ENCODE measurements at places on chromosomes 6 and 20. TPM values are rescaled to one million over a fixed set of nuclear protein-coding genes. Genes with fewer than 3 reads are reported as not detected.

DNA sequence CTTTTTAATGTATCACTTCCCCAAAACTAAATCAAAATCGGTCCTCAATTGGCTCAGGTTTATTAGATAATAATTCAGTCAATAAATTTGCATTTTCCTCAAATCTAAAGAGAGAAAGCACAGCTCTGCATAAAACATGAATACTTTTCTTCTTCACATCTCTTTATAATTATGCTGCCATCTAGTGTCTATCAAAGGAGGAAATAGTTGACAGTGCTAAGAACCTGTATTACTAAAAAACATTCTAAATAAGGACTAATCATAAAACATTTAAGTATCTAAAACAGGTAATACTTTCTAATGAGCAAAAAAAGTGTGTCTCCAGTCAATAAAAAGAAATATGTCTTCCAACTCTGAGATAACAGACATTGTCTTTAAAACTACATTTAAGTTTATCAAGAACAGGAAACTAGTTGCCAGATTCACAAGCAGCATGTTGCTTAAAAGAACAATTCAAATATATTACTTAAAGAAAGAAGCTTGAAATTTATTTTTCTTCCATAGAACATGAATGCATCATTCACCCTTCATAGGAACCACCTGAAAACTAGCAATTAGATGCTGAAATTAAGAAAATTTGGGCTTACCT lies 56.5 kb upstream of the DST start:
- no peaks in the 10 kb centered on the region for H3K36me3 ChIP-seq
- H3K4me1 ChIP-seq: no peaks in the 10 kb centered on the region
- no peak overlapping the region for H3K4me3 ChIP-seq
- no peaks in the 10 kb centered on the region for H3K27me3 ChIP-seq
- H3K27ac ChIP-seq: no peak overlapping the region

GRCh38 chr20:60812561-60812960 lies 439.5 kb upstream of the CDH4 start:
- no peak overlapping the region for H3K27ac ChIP-seq
- DNase-seq: no peak
- H3K4me3 ChIP-seq: no peak overlapping the region
- no peaks in the 10 kb centered on the region for H3K4me1 ChIP-seq
- no peaks in the 10 kb centered on the region for H3K36me3 ChIP-seq

GRCh38 chr6:127946388-127946787 lies 45.5 kb upstream of the THEMIS start:
- H3K36me3 ChIP-seq: no peaks in the 10 kb centered on the region
- H3K27ac ChIP-seq: no peak overlapping the region
- no peak overlapping the region for H3K4me3 ChIP-seq

GRCh38 chr6:35781290-35781689 lies 471 bp downstream of the CLPSL1 start:
- no peak overlapping the region for H3K4me3 ChIP-seq
- H3K27me3 ChIP-seq: no peaks in the 10 kb centered on the region
- no peaks in the 10 kb centered on the region for H3K36me3 ChIP-seq

Gene COL9A3
- 98.6 TPM for total RNA-seq

All from B cell (primary cell).